ENCODE measurements at places on chromosomes 11 and 22.

GRCh38 chr22:36267058-36267457 is 14.1 kb downstream of the APOL1 start:
- no peak for DNase-seq

- no peak for DNase-seq
These were observed 2.8 kb upstream of the OR51E2 start for GRCh38 chr11:4700436-4700820.

DNA sequence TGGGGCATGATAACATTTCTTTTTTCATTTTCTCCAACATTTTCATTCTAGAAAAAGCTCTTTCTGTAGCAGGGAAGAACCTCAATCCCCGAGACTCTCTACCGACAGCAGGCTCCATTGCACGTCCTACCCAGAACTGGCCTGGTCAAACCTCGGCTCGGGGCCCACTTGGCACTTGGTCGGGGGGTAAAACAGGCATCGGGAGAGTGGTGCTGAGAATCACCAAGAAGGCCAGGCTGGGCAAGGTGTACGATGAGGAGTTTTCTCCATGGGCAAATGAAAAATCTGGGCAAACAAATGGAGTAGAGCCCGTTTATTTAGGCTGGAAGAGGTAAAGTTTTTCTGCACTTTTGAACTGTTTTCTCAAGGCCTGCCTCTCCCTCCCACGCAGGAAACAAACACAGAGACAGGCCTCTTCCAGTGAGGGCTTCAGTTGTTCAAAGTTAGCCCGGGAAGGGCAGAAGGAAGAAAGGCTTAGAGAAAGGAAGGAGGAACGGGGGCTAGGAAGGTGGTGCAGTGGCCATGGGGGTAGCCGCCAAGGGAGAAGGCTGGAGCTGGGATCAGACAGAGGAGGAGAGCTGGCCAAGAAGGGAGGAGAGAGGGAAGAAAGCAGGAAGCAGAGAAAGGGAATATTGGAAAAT is 87.6 kb downstream of the ETS1 start:
- no peak for DNase-seq

GRCh38 chr11:134749040-134749839 is 337.2 kb upstream of the B3GAT1 start:
- DNase-seq = no peak

DNA sequence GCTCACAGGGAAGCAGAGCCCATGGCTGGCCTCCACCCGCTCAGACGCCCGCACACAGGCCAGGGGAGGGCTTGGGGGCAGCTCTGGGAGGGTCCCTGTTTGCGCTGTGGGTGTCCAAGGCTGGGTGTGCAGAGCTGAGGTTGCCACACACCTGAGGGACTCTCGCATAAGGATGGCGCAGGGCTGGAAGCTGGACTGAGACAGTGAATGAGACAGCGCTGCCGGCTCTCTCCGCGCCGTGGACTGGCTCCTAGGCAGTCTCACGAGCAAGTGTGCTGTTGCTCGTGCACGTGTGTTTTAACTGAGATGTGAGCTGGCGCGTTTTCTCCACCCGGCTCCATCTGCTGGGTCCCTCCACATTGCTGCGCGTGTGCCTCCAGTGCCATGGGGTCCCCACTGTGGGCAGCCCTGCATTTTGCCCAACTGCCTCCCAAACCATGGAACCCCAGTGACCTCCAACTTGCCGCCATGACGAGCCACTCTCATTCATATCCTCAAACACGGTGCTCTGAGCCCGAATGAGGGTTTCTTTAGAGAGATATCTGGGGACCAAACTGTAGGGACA is 4.2 kb upstream of the BID start:
- no peak for DNase-seq

DNA sequence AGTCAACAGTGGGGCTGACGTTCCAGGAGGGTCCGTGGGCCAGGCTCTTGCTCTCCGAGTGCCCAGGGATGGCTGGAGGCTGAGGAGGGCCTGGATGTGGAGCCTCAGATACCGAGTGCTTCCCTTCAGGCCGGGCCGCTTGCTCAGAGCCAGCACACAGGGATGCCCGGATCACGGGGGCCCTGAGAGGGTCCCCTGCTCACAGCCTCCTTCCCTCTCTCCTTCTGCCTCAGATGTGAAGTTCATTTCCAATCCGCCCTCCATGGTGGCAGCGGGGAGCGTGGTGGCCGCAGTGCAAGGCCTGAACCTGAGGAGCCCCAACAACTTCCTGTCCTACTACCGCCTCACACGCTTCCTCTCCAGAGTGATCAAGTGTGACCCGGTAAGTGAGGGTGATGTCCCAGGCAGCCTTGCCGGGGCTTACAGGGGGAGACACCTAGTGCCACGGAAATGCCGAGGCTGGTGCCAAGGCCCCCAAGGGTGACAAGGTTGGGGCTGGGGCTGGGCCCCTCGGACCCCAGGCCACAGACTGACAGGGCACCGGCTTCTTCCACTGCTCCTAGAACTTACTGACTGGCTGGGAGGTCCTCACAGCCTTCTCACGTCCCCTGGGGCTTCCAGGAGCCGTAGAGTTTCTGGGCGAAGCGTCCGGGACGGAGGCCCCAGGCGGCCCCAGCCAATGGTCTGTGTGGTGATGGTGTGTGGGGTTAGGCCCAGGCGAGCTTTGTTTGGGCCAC is 7.0 kb downstream of the CCND1 start:
- no peak for DNase-seq

GRCh38 chr11:88484873-88485621 is 147.5 kb upstream of the CTSC start:
- DNase-seq = no peak

GRCh38 chr11:32792948-32793475 is 1.4 kb downstream of the CCDC73 start:
- peak; percentile 12 for DNase-seq

DNA sequence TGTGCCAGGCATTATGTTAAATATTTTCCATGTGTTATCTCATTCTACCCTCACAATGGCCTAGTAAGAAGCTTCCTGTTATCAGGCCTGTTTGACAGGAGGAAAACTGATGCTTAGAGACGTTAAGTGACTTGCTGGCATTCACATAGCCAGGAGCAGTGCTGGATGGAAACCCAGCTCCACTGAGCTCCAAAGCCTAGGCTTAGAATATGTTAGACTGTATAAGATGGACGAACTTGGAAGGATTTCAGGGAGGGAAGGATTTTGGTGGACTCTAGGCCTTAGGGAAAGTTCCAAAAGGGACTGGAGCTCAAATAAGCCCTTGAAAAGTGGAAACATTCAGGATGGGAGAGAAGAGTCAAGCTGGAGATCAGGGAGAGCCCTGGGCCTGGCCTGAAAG is 2.1 kb downstream of the CD44 start:
- DNase-seq = no peak

- DNase-seq = no peak
These were observed 133.5 kb downstream of the COMMD9 start for GRCh38 chr11:36155770-36156160.

DNA sequence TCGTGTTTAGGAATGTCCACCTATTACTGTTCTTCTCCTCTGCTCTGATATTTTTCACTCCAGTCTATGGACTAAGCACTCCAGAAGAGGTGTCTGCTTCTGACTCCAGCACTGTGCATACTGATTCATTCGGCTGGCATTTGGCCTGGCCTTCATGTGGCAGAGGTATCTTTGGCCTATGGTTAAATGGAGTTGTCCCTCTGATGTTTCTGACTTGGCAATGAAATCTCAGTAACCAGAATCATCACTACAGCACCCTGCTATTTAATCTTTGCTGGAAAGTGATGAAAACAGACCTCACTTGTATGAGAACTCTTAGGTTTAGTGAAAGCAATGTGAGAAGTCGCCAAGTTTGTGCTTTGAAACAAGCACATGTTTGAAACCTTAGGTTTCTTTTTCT is 155.2 kb downstream of the MAML2 start:
- DNase-seq = no peak

All from amygdala (tissue), 56 donors.